Muscle of back (tissue), 13 donors: ENCODE measurements at places on chromosomes 4 and X. TPM values are rescaled to one million over a fixed set of nuclear protein-coding genes. Genes with fewer than 3 reads are reported as not detected.

BMX gene
- 3.2 TPM for polyA plus RNA-seq

DNA sequence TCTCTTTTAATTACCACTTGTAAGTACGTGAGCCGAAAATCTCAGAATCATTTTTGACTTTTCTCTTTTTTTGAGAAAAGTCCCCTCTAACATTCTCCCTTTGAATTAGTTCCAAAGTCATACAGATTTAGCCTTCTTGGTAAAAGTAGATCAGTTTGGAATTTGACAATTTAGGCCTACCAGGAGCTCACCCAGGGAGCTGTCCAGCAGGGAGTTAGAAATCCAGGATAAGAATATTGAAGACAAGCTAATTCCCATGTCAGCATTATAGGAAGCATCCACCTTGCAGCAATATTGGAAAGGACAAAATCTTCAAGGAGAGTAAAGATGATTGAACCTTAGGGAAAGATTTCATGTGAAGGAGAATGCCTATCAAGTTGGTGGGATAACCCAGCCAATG lies 352.2 kb upstream of the CPEB2 start:
- no peak for DNase-seq

DNA sequence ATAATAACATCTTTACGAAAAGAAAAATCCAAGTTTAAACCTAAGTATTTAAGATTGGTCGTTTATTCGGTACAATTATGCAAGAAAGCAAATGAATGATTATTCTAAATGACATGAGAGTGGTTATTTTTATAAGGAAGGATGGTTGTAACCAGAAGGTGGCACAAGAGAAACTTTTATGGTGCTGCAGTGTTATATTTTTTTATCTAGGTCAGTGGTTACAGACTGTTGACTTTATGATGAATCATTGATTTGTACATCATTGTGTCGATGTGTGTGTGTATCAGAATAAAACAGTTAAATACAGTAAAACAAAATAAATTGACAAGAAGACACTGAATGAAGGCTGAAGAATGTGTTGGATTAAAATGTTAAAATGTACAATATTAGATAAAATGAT lies 9.8 kb downstream of the DCAF8L2 start:
- no peak for DNase-seq

- peak; percentile 86 for DNase-seq
Measured at GRCh38 chrX:72131317-72132294, at the start of gene RTL5. Gene RTL5, minus strand, starts transcription at chrX:72131915.
